ENCODE measurements at places on chromosomes 5 and 9.

DNA sequence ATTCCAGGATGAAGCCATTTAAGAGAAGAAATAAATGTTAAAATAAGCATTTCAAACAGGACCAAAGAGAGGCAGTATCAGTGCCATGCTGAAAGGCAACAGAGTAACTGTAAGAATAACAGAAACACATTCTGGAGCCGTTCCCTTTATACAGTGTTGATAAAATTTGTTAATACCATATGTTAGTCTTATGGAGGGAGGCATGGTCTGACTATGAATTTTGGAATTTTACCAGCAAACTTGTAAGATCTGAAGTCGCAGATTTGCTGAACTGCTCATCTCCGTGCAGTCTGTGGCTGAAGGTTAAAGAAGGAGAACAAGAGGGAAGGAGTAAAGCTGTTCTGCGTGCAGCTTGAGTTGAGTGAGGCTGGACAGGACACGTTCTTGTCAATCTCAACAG, 508.4 kb downstream of the NFIB start:
- DNase-seq, result no peak

DNA sequence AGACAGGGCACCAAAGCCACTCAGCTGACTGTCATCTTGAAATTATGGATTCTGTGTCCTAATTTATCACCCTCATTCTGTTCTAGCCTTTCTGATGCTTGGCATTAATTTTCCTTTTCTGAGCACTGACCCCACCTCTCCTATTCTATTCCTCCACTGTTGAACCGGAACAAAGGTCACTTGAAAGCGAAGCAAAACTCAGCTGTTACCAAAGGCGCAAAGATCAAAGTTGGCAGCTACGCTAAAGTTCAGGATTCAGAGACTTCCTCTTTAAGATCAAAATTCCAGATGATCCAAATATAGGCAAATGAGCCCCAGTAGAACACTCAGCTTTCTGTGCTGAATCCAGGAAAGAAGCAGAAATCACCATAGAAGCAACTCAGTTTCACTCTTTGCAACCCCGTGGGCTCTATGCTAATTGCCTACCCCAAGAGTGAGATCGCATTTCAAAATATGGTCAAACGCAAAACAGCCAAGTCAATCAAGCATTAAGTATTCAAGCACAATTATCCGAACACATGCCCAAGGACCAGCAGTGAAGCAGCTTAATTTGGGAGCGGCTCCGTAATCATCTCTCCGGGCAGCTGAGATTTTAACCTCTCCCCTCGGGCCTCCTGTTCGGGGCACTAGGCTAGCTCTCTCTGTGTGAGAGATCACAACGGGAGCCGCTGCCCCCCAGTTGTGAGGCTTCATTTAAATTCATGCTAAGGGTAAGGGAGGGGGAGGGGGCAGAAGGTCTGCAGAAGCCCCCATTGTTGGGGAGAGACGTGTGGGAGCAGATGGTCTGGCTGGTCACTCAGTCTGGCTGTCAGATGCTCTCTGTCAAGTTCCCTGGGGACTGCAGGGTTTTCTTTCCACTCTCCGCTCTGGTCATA, 288.6 kb downstream of the ELAVL2 start:
- DNase-seq, result no peak

- DNase-seq, result peak; percentile 41
These were observed 13.3 kb downstream of the SPATA9 start for GRCh38 chr5:95669540-95669939.

- no peak for DNase-seq
These were observed 169.1 kb downstream of the CAAP1 start for GRCh38 chr9:26723486-26723885.

GRCh38 chr5:119360905-119361593, 5.2 kb downstream of the TNFAIP8 start:
- DNase-seq, result no peak

GRCh38 chr9:113388833-113389232, 12.0 kb upstream of the HDHD3 start:
- DNase-seq, result no peak

GRCh38 chr9:38620483-38621433, at the start of gene ANKRD18A:
TSS of gene ANKRD18A (minus strand) at chr9:38620596. CDS start at chr9:38620285, 311 bp downstream.
- no peak for DNase-seq

DNA sequence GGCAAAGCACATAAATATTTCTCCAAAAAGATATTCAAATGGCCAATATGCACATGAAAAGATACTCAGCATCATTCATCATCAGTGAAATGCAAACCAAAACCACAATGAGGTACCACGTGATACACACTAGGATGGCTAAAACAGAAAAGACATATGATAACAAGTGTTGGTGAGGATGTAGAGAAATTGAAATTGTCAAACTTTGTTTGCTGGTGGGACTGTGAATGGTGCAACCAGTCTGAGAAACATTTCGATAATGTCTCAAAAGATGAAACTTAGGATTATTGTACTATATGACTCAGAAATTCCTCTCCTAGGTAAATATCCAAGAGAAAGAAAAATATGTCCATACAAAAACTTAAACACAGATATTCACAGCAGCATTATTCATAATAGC, 8.6 kb upstream of the LHFPL2 start:
- DNase-seq, result no peak

DNA sequence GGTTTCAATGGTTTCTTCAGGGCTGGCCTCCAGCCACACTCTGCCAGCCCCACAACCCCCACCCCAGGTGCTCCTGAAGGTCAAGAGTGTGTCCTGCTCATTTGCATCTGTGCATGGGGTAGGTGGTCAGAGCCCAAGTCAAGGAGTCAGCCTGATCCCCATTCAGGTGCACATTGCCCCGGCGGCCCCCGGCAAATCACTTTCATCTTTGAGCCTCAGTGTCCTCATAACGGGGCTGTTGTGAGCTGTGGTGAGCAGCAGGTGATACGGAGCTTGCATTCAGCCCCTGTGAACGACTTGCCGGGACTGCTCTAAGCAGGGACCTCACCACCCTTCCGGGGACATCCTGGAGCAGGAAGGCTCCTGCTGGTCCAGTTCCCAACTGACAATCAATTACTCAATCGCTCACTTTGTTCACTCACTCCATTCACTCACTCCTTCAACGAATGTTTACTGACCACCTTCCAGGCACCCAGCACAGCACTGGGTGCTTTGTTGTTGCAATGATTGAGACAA, 93.2 kb upstream of the CPEB4 start:
- DNase-seq, result no peak

DNA sequence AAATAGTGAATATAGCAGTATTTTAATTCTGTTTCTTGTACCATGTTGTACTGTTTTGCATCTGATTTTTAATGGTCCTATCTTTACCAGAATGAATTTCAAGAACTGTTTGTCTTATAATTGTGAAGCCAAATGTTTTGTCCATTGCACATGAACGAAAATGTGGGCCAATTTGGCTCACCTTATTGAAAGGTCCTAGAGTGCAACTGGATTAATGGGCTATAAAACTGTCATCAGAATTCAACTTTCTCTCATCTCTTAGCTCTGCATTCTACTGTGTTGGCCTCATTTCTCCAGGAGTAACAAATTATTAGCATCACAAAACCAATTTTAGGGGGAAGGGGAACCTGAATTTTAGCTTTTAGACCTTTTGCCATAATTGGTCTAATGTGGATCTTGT, 179.4 kb upstream of the NUDT12 start:
- no peak for DNase-seq

DNA sequence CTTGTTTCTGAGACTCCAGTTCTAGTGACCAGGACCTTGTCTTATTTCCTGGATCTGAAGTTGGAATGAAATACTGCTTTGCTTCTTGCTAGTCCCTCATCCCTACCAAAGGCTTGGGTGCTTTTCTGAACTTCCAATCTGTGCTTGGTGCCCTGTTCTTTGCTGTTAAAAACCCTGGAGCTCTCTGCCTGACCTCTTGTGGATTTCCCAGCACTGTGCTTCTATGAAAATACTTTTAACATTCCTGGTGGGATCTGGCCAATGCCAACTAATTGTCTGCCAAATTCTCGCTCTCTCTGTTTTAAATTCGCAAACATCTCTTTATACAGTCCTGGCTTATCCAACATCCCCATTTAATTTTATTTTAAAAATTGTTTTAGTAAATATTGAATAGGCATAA, 26.7 kb upstream of the CSNK1G3 start:
- DNase-seq, result no peak

GRCh38 chr5:73856997-73857396, 231.0 kb downstream of the ARHGEF28 start:
- no peak for DNase-seq

DNA sequence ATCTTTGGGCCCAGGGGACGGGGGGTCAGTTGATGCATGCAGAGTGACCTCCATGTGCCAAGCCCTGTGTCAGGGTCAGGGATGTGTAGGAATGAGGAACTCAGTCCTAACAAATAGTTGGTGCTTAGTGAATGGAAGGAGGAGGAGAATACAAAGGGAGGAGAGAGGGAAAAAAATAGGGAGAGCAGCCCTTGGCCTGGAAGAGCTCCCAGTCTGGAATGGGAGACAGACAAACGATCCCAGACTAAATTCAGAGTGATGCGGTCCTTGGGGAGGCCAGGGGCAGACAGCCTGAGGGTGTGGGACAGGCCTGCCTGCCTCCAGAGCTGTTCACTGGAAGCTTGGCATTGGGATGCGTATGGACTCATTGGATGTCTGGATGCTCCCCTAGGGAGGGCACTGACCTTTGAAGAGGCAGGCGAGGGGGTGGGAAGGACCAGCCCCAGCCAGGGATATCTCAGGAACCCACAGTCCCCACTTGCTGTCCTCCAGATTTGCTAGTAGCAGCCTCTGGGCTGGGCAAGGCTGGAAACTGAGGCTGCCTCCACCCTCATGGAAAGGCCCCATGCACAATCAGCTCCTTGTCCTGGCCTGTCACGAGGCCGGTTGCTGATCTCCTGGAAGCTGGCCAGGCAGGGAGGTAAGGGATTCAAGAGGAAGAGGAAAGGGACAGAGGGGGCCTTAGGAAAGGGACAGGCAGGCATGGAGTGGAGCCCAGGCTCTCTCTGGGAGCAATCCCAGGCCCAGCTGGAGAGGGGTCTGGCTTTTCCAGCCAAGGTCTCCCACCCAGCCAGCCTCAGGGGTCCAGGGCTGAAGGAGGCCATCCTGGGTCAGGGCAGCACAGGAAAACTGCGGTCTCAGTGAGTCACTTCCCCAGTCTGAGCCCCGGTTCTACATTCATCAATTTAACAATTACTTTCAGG, 69.0 kb upstream of the GGTA1 start:
- no peak for DNase-seq

DNA sequence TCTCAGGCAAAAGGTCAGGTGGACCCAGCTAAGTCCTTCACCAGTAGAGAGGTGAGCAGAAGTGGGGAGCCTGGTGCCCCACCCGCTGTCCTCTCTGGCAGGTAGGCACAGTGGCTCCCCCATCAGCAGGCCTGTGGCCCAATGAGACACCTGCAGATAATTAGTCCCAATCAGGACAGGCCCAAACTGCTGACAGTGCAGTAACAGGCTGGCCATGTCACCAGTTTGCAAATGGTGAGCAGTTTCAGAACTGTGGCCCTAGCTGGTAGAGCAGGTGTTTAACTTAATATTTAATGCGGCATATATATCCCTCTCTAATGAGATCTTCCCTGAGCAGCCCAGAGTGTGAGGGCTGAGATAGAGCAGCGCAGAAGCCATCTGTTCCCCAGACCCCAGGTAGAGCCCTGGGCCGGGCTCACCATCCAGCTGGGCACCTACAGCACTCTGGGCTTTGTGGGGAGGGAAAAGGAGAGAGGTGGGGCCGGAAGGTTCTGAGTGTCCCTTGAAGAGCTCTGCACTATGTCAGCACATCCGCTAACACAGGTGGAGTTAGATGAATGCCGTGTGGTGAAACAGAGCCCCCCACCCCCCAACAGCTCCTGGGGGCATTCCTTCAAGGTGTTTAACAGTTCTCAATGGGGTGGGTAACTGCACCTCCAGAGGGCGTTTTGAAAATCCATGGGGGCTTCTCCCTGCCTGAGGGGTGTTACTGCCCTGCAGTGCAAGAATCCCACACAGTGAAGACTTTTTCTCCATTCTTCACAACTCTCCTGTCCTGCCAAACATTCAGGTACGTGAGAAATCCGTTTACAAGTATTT, 120.5 kb downstream of the PAX5 start:
- no peak for DNase-seq

DNA sequence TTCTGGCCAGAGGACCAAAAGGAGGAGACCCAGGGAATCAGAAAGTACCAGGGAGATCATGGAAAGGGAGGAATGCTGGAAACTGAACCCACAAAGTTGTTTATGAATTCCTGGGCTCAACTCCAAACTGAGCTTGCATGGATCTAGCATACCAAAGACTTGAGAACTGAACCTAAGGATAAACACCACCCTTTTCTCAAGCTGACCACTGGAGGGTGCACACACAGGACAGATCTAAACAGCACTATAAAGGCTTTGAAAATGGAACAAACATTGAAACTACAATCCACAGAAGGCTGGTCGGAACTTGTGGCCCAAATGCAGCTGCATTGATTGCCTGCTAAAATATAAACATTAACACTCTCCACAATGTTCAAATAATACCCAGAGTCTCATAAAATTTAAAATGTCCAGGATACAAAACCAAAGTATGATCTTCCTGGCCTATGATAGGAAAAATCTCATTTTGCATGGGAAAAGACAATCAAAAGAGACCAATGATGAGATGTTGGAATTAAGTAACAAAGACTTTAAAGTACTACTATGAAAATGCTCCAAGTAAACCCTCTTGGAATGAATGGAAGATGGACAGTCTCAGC, 15.6 kb upstream of the IRF1 start:
- peak; percentile 32 for DNase-seq

- DNase-seq, result no peak
These were observed 585.3 kb upstream of the CCNG1 start for GRCh38 chr5:162852134-162852533.

DNA sequence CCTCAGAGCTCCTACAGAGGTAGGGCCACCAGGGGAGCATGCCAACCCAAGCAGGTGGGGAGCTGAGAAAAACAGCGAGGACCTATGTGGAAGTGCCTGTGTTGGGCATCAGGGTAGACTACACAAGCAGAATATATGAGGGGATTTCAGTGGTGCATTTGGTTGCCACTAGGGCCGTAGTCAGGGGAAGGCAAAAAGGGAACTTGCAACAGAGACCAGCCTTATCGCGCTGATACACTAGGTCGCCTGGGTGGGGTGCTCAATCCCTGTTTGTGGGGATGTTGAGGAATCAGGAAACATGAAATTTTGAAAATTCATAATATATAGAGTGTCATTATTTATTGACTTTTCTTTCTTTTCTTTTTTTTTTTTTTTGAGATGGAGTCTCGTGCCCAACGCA, 370.9 kb upstream of the PRR16 start:
- DNase-seq, result no peak

GRCh38 chr5:147384346-147385193, 125.3 kb downstream of the DPYSL3 start:
- no peak for DNase-seq

DNA sequence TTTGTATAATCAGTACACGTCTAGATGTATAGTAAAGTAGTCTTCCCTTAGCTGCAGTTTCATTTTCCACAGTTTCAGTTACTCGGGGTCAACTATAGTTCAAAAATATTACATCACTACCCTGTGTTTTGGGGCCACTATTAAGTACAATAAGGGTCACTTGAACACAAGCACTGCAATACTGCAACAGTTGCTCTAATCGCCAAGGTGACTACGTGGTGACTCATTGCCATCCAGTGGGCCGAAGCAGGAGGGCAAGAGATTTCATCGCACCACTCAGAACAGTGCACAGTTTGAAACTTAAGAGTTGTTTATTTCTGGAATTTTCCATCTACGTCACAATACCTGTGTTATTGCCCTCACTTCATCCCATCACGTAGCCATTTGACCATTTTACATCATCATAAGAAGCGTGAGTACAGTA, at the start of gene ARL14EPL:
Gene ARL14EPL, plus strand, starts transcription at position 379 of the 424 bp plus-strand sequence. CDS start 18,994 bp downstream, outside the sequence.
- DNase-seq, result peak; percentile 42

Data from K562 (cell line).